DMS 273 treated with DMSO at 0.1 percent for 48 hours (cell line): ENCODE measurements at places on chromosomes 3 and 15.

DNA sequence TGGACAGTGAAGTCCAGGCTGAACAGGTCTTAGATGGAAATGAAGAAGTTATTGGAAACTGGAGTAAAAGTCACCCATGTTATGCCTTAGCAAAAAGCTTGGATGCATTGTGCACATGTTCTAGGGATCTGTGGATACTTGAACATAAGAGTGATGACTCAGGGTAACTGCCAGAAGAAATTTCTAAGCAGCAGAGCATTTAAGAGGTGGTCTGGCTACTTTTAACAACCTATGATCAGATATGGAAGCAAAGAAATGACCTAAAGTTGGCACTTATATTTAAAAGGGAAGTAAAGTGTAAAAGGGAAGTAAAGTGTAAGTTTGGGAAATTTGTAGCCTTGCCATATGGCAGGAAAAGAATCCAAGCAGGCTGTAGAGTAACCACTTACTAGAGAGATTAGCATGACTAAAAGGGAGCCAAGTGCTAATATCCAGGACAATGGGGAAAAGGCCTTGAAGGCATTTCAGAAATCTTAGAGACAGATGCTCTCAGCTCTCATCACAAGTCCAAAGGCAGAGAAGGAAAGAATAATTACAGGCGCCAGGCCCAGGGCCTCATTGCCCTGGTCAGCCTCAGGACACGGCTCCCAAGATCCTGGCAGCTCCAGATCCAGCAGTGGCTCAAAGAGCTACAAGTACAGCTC lies 73.9 kb upstream of the KCNH8 start:
- DNase-seq = peak; percentile 0

- no peak for DNase-seq
Observed at GRCh38 chr3:195763076-195763830, 42.5 kb downstream of the MUC20 start.

- no peak for DNase-seq
Observed at GRCh38 chr3:134249935-134250716, 533 bp downstream of the RYK start.

GRCh38 chr3:7573330-7573729 lies 712.4 kb downstream of the GRM7 start:
- DNase-seq = no peak
